ENCODE measurements at places on chromosomes 12 and 14.
A peak's percentile ranks its signal among the peaks of the same experiment; 100 is the strongest.

GRCh38 chr12:31300783-31301182, 25.2 kb downstream of the SINHCAF start:
- DNase-seq = no peak

GRCh38 chr12:3772380-3772779, 19.5 kb upstream of the CRACR2A start:
- DNase-seq = no peak

GRCh38 chr14:95312311-95312710, 7.4 kb downstream of the CLMN start:
- DNase-seq = no peak

DNA sequence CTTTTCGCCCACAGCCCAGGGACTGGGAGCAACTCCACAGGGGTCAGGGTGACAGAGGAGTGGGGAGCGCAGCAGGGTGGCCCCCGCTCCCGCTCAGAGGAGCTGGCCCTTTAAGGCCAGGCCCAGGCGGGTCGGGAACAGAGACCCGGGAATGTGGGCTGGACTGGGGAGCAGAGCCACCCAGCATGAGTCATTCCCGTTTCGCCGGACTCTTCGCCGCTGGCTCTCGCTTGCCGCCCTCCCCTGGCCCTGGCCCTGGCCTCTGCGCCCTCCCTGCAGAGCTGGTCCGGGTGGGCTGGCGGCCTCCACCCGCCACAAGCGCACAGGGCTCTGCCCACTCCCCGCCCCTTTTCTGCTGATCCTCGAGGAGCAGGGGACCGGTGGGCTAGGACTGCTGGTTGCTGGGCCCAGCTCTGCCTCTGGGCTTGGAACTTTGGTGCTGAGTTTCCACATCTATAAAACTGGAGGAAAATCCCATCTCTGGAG, 92.8 kb downstream of the NINJ2 start:
- DNase-seq = no peak

DNA sequence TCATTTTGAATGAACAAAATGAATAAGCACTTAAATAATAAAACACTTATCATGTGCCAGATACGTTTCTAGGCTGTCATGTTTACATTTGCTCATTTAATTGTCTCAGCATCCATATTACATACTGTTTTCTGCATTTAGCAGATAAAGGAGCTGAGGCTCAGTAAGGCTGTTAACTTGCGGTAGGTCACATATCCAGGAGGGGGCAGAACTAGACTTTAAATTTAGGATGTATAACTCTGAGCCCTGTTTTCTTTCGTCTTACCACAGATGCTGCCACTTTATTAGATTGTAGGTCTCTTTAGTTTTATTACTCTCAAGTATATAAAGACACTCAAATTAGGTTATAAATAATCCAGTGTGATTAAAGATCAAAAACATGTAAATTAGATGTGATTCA, 17.7 kb downstream of the IRAK4 start:
- peak; percentile 28 for DNase-seq

DNA sequence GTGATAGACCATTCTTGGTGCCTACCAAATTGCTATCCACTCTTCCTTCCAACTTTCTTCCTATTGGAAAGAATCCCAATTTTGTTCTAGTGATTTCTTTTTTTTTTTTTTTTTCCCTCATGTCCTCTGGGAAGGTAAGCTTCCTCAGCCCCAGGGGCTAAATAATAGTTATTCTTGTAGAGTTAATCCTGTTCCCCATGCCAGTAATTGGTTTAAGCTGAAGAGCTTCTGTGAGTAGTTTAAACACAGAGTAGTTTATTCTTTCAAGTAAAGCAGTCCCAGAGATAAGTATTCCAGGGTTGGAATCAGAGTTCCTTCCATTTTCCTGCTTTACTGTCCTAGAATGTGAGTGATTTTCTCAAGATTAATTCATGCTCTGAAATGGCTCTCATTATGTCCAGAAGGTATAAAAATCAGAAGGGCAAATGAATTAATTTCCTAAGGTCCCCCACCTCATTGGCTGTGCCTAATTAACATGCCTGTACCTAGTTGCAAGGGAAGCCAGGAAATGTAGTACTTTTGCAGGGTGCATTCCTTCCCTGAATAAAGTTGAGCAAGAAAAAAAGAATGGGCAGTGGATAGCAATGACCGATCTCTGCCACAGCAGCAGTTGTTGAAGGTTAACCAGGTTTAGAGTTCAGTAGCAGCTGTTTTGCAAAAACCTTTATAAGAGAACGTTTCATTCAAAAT, 97.8 kb downstream of the PLEKHA5 start:
- DNase-seq = no peak

DNA sequence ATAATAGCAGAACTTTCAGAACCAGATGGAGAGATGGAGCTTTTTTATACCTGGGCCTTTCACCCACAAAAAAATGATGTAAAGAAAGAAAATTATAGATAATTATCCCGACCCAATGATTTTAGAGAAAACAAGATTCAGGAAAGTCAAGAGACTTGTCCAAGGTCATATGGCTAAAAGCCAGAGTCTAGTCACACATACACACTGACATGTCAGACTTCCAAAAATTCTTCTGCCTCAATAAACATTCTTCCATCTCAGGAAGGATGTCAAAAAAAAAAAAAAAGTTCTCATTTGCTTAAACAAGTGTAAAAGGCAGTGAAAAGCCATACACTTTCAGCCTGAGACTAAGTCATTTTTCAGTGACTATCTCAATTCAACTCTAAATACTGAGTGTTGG, 116.0 kb downstream of the PRICKLE1 start:
- no peak for DNase-seq

GRCh38 chr14:106652494-106652893, 1126.1 kb downstream of the TMEM121 start:
- DNase-seq = no peak

- no peak for DNase-seq
Observed at GRCh38 chr12:111780615-111781014, 13.9 kb downstream of the ALDH2 start.

- no peak for DNase-seq
Observed at GRCh38 chr12:5272018-5272785, 159.7 kb upstream of the NTF3 start.

DNA sequence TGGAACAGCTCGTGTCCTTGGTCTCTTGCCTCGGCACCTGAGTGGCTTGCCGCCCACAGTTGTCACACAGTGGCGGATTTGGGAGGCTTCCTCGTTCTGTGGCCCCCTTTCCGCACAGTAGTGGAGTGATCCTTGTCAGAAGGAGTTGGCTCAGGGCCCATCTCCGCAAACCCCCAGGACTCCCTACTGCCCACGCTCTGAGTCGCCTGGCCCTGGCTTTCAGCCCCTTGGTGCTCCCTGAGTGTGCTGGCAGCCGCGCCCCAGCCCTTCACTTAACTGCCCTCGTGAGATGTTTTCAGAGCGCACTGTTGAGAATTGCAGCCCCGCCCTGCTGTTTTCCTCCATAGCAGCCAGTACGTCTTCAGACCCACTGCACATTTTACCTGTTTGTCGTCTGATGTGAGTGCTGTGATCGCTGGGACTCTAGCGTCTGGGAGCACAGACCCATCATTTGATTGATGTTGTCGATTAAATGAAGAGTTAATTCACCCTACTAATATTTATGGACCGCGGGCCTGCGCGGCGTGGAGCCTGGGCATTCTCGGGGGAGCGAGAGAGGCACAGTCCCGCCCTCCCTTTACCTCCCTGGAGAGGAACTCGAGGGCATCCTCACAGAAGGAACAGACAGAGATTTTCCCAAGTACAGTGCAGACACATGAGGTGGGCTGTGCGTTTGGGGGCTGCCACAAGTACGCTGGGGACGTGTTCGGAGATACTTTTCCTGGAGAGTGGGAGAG, 91.8 kb downstream of the DDX51 start:
- DNase-seq = no peak

DNA sequence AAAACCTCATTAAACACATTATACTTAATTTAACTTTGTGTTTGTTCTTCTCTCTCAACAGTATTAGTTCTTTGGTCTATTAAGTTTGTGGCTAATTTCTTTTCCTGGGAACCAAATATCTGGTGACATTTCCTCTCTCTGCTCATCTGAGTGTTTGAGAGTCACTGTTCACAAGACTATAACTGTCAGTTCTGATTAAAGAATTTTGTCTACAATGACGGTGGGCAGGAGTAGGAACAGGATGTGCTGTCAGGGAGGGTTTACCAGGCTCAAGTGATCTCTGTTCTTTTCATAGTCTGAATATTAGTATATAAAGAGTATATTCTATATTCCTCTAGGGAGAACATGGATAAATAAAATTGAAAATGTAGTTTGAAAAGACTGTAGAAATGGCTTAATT, 92.9 kb downstream of the ALG10B start:
- DNase-seq = no peak

DNA sequence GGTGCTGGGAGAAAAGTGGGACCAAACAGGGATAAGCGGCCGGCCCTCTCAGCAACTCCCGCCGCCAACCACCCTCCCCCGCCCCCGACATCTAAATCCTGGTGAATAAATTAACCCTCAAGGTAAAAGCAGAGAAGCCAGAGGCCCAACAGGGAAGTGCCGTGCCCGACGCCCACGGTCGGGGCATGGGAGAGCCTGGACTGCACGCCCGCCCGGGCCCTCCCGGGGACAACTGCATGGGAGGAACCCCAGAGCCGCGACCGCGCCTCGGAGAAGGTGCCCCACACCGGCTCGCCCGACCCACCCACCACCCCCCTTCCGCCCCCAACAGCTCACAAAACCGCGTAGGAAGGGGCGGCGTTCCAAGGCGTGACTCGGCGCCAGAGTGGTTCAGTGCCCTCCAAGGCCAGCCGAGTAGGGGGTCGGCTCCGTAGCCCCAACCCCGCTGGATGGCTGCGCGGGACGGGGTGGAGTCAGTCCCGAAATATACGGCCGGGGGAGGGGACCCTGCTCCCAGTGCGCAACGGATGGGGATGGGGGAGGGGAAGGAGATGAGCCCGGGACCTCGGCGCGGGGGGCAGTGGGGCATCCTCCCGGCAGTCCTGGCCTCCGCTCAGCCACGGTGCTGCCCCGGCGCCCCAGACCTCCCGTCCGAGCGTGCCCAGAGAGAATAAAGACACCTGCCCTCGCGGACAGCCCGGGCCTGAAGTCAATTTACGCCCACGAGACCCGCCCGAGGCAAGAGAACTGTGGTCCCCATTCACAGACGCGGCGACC, 732 bp downstream of the SLC25A29 start:
- no peak for DNase-seq

DNA sequence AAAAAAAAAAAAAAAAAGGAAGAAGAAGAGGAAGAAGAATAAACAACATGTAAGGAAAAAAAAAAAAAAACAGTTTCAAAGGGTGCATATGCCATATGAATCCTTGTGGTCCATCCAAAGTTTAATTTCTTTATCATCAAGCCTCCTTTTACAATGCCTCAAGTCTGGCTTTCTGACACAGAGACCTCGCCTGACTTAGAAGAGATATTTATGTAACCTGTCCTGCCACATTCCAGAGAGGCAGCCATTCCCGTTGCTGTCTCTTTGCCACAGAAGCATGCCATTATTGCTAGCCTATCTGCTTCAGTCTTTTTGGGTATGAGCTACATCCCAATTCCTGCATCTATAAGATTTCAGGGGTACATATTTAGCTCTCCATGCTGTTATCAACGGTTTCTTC, 596.7 kb upstream of the ATP2B1 start:
- DNase-seq = no peak

GRCh38 chr12:31961137-31961536, 1.9 kb downstream of the RESF1 start:
- DNase-seq = no peak

GRCh38 chr12:82874945-82875344, 188.2 kb downstream of the TMTC2 start:
- peak; percentile 88 for DNase-seq

DNA sequence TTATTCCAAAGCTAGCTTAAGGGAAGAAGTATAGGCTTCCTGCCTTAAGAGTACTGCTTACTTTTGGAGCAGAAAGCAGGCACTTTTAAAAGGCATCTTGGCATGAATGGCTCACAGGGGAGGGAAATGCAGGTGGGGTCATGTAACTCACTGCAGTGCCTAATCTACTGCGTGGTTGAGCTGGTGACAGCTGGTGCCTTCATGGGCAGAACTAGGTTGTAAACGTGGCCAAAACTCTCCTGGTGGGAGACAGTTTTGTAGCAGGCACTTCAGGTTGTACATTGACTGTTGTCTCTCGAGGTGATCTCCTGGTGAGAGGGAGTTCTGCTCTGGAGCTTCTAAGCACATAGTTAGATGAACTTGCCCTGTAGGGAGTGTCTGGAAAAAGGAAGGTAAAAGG, 962.5 kb downstream of the DIO2 start:
- no peak for DNase-seq

GRCh38 chr12:105401198-105401597, 70.7 kb downstream of the C12orf75 start:
- DNase-seq = no peak

DNA sequence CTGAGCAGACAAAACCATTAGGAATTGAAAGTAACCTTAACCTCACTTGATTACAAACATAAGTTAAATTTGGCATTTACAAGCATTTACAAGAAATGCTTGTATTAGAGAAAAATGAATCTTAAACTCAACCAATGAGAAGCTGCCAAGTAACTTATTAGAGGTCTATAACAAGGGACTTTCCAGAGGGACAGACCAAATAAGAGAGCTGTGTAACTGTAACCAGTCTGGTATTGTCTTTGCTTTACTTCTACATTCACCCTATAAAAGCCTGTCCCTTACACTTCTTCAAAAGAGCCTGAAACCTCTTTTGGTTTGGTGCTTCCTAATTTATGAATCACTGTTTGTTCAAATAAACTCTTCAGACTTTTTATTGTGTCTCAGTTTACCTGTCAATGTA, 450.0 kb upstream of the FAR2 start:
- no peak for DNase-seq

DNA sequence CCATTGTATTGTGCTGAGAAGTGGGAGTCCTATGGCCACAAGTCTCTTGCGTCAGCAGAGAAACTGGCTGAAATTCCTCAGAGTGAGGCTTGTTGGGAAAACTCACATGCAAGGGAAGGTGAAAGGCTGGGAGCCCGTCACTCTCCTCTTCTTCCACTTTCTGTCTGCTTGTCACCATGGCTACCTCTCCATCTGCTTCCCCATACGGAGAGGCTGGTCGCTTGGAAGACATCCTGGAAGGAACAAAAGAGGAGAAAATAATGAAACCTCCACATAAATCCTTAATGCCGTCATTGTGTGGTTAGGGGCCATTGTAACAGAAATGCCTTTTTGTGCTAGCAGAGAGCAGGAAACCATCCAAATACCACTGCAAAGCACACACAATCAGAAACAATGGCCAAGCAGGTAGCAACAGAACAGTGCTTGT, 53.7 kb downstream of the SOX5 start:
- DNase-seq = peak; percentile 60

GRCh38 chr14:89921346-89921745, 33.2 kb downstream of the EFCAB11 start:
- no peak for DNase-seq

All from pons (tissue), 1 donor.